CD4-positive, alpha-beta T cell treated with Interleukin-4 for 4 hours (primary cell): ENCODE measurements at places on chromosomes 5 and 9.

GRCh38 chr5:79976759-79977515 is 14.1 kb downstream of the MTX3 start:
- DNase-seq = no peak

DNA sequence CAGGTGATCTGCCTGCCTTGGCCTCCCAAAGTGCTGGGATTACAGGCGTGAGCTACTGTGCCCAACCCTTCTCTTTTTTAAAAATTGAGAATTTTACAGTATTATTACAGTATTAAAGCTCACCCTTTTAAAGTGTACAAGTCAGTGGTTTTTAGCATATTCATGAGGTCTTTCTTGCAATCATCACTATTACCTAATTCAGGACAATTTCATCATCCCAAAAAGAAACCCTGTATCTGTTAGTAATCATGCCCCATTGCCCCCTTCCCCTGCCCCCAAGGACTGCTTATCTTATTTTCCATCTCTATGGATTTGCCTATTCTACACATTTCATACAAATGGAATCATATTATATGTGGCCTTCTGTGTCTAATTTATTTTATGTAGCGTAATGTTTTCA is 22.6 kb upstream of the MEGF9 start:
- DNase-seq = no peak

- no peak for DNase-seq
Measured at GRCh38 chr9:114035845-114036801, 42.0 kb downstream of the AMBP start.

DNA sequence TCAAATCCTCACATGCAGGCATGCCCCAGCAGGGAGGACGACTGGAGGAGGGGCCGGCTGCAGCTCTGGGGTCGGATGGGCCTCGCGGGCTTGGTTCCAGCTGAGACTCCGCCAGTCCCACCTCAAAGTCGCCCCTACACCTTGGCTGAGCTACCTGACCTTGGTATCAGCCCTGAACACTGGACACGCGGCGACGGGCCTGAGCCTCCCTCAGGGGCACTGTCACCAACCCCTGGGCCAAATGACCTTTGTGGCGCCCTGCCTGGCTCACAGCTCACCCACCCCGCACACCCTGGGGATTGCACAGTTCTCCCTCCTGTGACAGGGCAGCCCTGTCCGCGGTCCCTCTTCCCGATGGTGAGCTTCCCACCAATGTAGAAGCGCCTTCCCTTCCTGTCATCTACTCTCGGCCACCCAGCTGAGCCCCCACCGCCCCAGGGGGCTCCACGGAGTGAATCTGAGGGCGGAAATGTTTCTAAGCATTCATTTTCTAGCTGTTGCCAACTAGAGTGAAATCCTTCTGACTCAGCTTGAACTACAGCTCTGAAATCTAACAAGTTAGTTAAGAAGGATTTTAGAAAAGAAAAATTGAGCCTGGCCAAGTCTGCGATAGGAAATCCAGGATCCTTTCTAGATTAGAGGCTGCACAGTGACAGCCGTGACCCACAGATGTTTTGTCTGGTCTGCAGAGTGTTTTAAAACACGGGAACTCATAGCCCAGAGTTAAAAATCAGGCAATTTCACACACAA is 138.9 kb upstream of the PHYKPL start:
- DNase-seq = no peak

DNA sequence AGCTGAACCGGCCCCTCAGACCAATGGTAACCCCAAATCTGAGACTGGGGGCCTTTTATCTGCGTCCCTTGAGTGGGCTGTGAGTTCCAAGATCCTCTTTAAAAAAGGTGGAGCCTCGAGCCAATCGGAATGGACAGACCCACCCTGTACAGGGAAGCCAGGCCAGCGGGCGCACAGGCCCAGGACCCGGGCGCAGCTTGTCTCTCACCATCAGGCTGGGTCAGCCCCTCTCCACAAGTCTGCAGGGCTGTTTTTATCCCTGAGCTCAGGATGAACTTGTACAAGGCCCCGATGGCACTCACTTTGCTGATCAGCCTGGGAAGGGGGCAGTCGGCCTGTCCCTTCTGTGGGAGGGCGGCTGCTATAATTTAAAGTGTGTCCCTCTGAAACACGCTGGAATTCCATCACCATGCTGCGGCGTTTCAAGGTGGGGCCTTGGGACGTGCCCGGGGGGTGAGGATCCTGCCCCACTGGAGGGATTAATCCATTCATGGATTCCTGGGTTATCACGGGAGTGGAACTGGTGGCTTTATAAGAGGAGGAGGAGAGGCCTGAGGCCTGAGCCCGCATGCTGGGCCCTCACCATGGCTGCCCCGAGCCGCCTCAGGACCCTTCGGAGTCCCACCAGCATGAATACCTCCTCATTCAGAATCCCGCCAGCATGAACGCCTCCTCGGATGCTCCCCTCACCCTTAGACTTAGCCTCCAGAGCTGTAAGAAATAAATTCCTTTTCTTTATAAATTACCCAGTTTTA is 14.1 kb downstream of the EXD3 start:
- no peak for DNase-seq

DNA sequence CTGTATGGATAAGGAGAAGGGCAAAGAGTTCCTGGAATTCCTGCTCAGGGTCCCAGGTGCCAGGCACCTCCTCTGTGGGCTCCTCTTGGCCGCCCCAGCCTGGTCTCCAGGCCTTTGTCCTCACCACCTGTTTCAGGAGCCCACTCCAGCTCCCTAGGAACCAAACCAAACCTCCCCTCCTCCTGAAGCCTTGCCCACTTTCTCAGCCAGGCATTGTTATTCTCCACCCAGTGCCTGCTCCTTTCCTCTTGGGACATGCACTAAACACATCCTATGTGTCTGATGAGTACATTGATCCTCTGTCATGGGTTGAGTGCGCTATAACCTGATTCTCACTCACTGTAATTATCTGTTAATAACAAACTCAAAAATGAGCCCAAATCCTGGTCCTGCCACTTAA is 189.8 kb downstream of the SPOCK1 start:
- no peak for DNase-seq

- no peak for DNase-seq
Measured at GRCh38 chr5:33696411-33696810, 195.4 kb downstream of the ADAMTS12 start.

DNA sequence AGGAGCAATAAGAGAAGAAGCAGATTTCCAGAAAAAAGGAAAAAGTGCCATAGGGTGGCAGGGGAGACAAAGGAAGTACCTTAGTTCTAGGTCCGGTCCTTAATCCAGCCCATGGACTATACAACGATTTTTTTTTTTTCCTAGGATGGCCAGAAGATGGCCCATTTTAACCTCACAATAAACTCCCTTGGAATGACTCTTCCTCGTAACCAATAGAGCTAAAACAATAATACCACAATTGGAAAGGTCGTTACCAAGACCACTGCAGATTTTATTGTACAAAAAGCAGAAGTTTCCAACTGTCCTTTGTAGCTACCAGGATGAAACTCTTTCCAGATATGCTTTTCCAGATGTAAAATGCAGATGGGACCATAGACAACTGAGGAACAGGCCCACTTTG is 34.4 kb upstream of the SSBP2 start:
- DNase-seq = no peak

DNA sequence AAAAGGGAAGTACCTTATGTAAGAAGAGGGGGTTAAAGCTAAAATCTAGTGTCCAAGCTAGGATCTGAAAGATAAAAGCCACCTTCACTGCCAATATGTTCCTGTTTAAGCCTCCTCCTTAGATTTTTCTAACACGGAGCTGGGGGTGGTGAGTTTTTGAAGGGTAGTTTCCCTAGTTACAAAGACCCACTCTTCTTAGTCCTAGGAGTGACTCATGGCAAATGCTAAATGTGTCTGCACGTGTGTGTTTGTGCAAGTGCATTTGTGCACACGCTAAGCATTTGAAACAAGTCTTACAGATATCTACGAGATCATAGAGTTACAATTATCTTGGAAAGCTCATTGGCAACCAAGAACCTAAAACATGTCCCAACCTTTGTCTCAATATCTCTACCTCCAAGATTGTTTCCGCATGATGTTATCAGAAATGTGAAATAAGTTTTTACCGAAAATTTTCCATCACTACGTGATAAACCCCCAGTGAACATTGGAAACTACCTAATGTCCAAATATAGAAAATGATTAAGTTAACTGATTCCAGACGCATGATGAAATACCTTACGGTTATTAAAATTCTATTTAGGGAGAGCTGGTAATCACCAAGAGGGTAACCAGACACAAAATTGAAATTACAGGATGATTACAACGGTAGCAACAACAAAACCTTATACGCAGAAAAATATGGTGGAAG is 78.0 kb upstream of the HRH2 start:
- no peak for DNase-seq

DNA sequence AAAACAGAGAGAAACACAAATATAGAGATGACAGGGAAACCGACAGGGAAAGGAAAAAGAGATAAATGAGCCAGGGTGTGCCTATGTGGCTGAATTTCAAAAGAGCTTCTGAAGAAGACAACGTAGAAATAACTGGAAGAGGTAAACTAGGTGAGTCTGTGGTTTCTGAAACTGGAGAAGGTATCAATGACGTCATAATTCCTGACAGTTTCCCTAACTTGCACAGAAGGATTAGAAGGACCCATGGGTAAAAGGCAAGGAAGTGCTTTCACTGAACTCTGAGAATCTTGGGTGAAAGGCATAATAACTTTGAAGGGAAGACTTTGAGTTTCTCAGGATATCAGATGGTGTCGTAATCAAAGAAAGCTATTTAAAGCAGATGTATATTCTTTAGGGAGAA is 790.8 kb upstream of the NUDT12 start:
- DNase-seq = no peak

- DNase-seq = no peak
Measured at GRCh38 chr5:111453295-111453694, 59.0 kb downstream of the STARD4 start.

DNA sequence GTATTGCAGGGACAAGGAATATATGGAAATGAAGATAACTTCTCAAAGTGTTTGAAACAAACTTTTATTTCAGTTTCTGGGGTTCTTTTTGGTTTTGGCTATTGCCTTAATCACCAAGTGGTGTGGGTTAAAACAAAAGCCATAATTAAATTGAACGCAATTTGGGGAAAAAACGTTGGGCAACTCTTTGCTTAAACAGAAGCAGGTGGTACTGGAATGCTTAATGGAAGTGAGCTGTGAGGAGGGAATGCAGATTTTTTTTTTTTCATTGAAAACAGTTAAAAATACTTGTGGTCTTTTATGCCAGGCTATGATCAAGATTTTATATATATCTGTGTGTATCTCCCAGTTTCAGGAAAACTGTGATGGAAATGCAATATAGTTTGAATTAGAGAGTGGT is 195.7 kb upstream of the TUT7 start:
- no peak for DNase-seq

- no peak for DNase-seq
Measured at GRCh38 chr5:94544031-94544650, 74.3 kb downstream of the KIAA0825 start.

GRCh38 chr9:35743880-35744518 is 5.0 kb downstream of the GBA2 start:
- no peak for DNase-seq

DNA sequence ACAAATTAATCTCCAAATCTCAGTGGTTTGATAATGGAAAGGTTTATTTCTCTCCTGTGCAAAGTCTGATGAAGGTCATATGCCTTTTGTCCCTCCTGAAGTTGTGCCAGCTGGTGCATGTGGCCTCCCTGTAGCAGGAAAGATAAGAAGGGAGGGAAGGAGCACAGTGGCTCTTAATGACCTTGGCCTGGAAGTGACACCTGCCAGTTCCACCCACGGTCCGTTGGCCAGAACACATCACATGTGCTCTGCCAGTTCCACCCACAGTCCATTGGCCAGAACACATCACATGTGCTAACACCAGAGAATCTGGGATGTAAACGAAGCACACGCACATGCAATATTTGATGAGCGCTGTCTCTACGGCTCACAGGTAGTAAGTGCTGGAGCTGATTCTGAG is 130.9 kb downstream of the DOCK2 start:
- DNase-seq = no peak

GRCh38 chr5:146758938-146759337 is 119.6 kb downstream of the PPP2R2B start:
- DNase-seq = no peak

- no peak for DNase-seq
Measured at GRCh38 chr5:124582561-124582840, 163.9 kb downstream of the ZNF608 start.

GRCh38 chr9:137049544-137050449 is 3.8 kb upstream of the NPDC1 start:
- peak; percentile 48 for DNase-seq

DNA sequence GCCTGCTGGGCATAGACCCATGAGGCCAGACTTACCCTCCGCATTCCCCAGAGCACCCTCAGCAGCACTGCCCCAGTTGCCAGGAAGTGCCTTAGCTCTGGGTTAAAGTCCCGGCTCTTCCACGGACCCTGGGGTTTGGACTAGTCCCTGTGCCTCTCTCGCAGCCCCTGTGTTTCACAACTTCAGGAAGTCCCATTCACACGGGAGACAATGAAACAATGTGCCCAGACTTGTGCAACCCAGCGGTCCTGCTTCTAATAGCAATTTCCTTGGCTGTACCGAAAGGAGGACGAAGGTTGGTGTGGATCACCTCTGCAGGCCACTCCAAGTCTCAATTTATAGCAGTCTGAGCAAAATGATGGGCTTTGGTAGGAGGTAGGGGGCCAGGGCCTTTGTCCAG is 41.8 kb upstream of the FAT2 start:
- no peak for DNase-seq

DNA sequence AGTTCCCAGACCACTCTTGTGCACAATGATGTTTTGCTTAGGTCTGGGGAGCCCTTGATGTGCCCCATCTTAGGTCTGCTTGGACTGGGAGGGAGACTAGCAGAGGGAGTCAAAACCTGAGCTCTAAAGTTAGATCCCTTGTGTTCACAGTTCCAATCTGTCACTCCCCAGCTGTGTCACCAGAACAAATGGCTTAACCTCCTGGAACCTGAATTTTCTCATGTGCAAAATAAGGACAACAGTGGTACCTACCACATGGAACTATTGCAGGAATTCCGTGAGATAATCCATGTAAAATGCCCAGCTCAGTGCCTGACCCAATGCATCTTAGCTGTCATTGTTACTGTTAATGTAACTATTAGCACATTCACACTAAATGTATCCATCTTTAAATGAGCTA is 45.5 kb downstream of the GALNT10 start:
- no peak for DNase-seq

DNA sequence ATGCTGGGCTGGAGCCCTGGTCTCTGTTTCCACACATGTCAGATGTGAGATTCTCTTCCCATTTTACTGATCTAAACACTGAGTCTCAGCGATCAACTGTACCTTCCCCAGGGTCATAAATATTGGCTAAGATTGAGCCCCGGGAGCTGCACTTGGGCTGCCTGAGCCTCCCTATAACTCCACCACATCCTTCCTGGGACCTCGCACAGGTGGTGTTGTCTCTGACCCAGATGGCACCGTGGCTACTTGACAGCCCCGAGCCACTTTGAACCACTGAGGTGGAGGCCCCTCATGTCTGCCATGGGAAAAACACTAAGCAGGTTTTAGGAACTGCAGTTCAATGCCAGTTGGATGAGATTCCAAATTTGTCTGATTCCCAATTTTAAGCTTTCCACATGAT is 586.5 kb downstream of the IRX1 start:
- DNase-seq = no peak

DNA sequence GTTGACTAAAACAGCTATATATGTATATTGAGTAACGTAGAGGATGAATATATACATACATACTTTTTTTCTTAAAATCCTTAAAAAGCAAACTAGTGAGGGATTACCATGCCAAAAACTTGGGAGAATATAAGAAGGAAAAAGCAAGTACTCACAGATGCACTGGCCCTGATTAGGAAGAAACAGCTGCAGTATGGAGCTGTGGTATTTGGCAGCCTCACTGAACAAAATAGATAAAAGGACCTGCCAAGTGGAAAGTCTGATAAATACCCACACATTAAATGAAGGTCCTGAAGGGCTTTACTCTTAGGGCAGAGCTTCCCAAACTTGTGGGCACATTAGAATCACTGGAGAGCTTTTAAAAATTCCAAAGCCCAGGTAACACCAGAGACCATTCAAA is 80.6 kb downstream of the FEM1C start:
- DNase-seq = no peak
